ENCODE measurements at places on chromosomes 7 and 10. TPM values are rescaled to one million over a fixed set of nuclear protein-coding genes. Genes with fewer than 3 reads are reported as not detected.

DNA sequence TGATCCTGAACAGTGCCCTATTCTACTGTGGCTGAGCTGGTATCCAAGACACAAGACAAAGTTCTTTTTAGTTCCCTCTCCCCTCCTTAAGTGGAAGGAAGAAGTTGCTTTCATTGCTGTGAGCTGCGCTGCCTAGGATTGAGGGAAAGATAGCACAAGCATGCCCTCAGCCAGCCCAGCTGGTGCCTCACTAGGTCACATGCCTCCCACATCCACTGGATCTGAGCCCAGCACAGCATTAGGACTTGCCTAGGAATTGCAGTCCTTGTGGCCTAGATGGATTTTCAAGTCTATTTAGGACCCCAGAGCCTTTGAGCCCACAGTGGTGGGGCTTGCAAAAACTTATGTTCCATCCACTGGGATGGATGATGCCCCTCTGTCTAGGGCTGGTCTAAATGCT, 214.2 kb downstream of the ZNF248 start:
- no peaks in the 10 kb centered on the region for H3K27me3 ChIP-seq
- H3K4me1 ChIP-seq, result no peaks in the 10 kb centered on the region
- H3K36me3 ChIP-seq, result no peaks in the 10 kb centered on the region
- no peak overlapping the region for H3K4me3 ChIP-seq

DNA sequence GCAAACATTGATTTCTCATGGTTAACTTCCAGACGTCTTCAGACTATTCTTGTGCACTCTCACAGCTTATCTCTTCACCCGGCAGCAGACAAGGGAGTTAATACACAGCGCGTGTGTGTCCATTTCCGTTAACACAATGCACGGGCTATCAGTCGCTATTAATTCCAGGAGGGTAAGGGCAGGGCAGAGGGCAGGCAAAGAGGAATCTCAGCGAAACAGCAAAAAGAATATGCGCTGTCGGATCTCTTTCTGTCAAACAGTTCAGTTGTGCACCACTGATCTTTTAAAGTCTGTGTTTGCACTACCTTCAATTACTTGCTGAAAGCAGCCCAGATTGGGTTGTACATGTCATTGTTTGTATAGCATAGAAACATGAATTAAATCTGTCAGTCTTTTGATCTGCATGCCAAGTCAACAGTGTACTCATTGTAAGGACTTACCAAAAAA, 41.1 kb upstream of the CABCOCO1 start:
- H3K27ac ChIP-seq, result no peak overlapping the region
- H3K27me3 ChIP-seq, result no peaks in the 10 kb centered on the region
- H3K4me1 ChIP-seq, result peaks cover 16% of the 10 kb centered on the region

- H3K4me1 ChIP-seq, result no peaks in the 10 kb centered on the region
- H3K27me3 ChIP-seq, result no peaks in the 10 kb centered on the region
- no peak overlapping the region for H3K27ac ChIP-seq
- H3K36me3 ChIP-seq, result peaks cover 2% of the 10 kb centered on the region
- no peak overlapping the region for H3K4me3 ChIP-seq
- no peak for DNase-seq
Observed at GRCh38 chr7:130622866-130623265, 45.7 kb downstream of the COPG2 start.

HKDC1 gene
- total RNA-seq, result 0.06 TPM

ADAMTS14 gene
- total RNA-seq, result 0.66 TPM

PDGFA gene
- total RNA-seq, result 24.8 TPM

Measured in SJSA1 (cell line).